ENCODE measurements at places on chromosomes 6 and 20.

DNA sequence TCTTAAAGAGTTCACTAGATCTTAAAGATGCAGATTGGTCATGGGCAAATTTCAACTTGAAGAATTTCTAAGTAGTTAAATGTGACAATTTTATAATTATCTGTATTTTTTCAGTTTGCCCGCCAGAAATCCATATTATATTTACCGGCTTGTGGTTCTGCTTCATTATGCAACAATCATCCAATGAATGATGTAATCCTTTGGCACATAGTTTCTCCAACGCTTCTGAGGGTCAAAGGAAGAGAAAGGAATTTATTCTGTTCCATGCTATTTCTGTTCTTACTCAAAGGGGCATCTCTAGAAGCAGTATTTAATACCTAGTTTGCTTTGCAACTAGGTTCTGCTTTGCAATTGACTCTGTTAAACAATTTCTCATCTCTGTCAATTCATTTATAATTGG lies 359.3 kb upstream of the PLCB4 start:
- DNase-seq: no peak

GRCh38 chr6:108902382-108902792 lies 54.2 kb downstream of the ARMC2 start:
- peak; percentile 28 for DNase-seq

DNA sequence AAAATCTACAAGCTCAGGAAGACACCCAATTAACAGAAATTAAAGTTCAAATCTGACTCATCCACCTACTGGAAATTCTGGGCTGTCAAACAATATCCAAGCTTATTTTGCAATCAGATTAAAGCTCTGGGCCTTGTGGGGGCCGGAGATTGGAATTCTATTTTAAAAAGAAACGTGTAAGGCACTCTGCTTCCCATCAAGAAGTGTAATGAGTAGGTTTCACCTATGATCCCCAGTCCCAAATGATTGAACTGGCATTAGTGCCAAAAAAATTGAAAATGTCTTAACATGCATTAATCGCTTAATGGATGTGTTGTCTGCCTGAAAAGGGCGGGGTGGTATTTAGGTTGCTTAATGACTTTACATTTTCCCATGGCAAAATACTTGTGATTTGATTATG lies 542.4 kb upstream of the BTBD3 start:
- no peak for DNase-seq

DNA sequence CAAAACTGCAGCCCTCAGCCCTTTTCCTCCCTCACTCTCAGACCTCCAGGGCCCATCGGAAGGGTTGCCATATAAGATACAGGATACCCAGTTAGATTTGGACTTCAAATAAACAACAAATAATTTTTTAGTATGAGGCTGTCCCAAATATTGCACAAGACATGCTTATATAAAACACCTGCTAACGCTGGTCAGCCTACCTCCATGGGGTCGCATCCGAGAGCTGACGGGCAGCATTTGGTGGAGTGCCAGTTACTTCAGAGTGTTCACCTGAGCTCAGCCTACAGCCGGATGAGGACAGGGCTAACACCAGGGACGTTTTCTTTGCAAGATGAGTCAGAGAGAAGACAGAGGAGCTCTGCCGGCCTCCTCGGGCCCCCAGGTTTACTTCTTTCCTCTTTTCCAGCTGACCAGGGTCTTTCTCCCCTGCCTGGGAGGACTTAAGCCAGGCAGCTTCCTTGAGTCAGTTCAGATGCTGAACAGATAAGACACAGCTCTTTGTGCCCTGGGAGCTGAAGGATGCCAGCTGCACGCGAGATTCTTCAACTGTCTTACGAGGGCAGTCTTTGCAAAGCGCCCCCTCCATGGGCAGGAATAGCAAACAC lies 141.2 kb upstream of the KCNG1 start:
- no peak for DNase-seq

- no peak for DNase-seq
Measured at GRCh38 chr6:28208111-28208659, 16.9 kb upstream of the ZSCAN9 start.

DNA sequence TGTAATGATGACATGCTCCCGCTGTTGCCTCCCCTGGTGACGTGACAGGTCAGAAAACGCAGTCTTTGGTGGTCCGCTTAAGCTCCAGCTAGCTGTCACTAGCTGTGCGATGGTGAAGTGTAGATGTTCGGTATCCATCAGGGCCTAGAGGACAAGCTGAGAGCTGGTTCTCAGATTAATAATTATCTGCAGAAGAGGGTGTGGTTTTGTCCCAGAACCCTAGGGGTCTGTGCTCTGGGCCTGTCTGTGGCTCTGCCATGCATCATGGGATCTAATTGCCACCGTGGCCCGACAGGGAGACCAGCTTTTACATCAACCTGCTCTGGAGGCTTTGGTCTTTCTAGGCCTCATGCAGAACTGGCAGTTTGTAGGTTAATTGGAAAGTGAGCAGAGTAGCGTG lies 34.1 kb downstream of the ERMARD start:
- no peak for DNase-seq

DNA sequence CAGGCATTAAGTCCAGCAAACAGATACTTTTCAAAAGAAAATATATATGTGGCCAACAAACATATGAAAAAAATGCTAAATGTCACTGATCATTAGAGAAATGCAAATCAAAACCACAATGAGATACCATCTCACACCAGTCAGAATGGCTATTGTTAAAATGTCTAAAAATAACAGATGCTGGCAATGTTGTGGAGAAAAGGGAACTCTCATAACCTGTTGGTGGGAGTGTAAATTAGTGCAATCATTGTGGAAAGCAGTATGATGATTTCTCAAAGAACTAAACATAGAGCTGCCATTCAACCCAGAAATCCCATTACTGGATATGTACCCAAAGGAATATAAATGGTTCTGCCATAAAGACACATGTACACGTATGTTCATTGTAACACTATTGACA lies 20.6 kb downstream of the KCNQ5 start:
- DNase-seq: no peak

DNA sequence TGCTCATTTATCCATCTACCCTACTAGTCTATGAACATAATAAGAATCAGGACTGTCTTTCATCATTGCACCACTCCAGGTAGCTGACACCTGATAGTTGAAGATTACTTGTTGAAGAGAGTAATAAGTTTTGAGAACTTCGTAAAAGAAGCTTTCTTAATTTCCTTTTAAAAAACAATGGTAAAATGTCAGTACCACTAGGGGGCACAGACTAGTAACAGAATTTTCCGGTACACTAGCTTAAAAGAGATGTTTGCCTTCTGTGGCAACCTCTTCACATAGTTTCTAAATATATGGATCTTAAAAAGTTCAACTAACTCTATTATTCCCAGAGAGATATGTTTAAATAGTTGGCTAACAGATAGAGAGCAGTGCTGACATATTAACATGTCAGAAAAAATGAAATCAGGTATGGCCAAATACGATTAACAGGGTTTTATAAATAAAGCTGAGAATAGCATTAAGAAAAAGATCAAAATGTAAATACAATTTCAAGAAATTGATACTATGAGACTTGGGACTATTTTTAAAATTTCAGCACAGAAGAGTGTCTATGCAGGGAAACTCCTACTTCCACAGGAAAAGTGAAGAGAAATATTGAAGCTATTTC lies 5.4 kb upstream of the KCNQ5 start:
- peak; percentile 48 for DNase-seq

DNA sequence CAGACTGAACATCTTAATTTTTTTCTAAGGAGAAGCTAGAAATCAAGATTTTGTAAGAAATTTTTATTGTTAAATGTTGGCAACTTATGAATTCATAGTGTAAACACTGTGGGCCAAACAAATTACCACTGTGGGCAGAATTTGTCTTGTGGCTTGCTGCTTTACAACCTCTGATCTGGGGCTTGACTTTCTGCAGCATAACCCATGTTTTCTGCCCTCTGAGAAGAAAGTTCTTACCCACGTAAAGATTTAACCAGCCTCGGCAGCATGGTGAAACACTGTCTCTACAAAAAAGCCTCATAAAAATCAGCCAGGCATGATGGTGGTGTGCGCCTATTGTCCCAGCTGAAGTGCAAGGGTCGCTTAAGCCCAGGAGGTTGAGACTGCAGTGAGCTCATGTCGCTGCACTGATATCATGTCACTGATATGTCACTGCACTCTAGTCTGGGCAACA lies 12.9 kb downstream of the ITCH start:
- DNase-seq: no peak

DNA sequence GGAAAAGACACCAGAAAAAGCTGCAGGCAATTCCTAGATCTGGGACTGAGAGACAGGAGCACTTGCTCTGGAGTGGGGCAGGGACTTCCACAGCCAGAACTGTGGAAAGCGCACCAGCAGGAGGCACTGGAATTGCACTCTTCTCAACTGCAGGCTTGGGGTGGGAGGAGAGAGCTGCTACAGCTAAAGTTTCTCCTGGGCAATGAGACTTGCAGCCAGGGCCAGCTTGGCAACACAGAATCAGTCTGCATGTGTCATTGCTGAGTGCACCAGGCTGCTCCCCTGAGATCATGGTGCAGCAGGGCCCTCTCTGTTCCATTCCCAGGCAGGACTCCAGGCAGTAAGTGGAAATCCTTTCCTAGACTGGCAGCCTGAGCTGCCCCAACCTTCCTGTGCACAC lies 145.8 kb downstream of the INSM1 start:
- DNase-seq: no peak

- DNase-seq: no peak
Measured at GRCh38 chr20:20299904-20300303, 68.0 kb upstream of the INSM1 start.

- no peak for DNase-seq
Measured at GRCh38 chr6:40348591-40348990, 238.6 kb downstream of the LRFN2 start.

DNA sequence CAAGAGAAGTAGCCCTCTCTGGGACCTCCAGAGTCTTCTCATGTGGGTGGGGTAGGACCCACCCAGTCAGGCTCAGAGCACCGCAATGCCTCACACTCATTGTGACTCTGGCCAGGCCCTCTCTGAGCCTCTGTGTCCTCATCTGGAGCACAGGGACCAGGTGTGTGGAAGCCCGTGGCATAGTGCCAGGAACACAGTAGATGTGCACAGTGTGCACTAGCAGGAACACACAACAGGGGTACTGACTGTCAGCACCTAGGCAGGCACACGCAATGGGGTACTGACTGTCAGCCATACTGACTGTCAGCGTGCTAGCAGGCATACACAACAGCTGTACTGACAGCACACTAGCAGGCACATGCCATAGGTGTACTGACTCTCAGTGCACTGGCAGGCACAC lies 2.0 kb upstream of the STMN3 start:
- DNase-seq: no peak

- DNase-seq: no peak
Measured at GRCh38 chr6:19757036-19757435, 80.1 kb upstream of the ID4 start.

DNA sequence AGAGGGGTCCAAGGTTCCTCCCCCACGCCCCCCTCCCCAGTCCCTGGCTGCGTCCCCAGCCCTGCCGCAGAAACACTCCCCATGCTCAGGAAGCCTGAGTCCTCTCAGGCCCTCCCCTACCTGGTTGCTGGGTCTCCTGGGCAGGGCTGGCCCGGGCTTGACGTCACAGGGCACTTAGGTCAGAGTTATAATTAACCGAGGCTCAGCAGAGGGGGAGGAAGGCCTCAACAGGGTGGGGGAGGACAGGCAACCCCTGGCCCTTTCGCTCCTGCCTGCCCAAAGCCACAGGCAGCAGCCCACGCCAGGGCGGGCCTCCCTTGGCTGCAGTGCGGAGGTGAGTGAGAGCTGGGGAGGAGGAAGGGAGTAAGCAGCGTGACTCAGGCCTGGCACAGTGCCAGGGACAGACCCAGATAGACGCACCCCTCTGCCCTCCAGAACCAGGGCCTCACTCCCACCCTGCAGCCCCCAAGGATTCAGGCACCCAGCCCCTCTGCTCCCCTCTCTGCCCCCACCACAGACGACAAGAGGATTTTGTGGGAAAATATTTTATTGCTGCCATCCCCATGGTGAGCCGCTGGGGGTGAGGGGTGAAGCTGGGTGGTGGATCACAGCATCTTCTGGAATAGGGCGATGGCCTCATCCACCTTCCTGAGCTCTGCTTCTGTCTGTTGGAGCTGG lies at the start of gene VWA7:
Gene VWA7 (minus strand): TSS at position 340 of the 678 bp plus-strand sequence. CDS start 549 bp downstream, outside the sequence.
- peak; percentile 75 for DNase-seq

DNA sequence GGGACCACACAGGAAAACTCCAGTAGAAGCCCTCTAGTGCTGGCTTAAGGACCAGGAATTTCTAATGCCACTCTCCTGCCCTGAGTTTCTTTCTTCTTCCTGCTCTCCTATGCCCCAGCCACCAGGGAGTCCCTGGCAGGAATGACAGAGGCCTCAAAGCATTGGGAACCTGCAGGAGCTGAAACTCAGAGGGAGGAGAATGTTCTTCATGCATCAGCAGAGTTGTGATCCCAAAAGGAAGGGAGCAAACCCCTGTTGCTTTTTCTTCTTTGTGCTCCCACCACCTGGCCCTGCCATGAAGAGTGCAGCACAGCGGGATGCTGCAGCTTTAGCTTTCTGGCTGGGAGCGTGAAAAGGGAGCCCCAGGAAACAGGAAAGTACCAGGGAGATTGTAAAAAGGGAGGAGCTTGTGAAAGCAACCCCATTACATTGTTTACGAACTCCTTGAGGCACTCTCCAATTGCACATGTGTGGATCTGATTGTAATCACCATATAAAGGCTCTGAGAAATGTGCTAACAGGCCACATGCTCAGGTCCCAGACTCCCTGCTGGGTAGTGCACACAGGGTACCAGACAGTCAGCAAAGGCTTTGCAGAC lies 34.7 kb upstream of the FKBP1A start:
- no peak for DNase-seq

- DNase-seq: no peak
Measured at GRCh38 chr6:149305372-149305771, 12.1 kb upstream of the TAB2 start.

GRCh38 chr6:125765944-125766343 lies 16.5 kb downstream of the HEY2 start:
- DNase-seq: no peak

GRCh38 chr20:63032026-63032800 lies 25.4 kb upstream of the BHLHE23 start:
- no peak for DNase-seq

- peak; percentile 25 for DNase-seq
Measured at GRCh38 chr20:21395666-21396598, 1.4 kb downstream of the NKX2-4 start.

DNA sequence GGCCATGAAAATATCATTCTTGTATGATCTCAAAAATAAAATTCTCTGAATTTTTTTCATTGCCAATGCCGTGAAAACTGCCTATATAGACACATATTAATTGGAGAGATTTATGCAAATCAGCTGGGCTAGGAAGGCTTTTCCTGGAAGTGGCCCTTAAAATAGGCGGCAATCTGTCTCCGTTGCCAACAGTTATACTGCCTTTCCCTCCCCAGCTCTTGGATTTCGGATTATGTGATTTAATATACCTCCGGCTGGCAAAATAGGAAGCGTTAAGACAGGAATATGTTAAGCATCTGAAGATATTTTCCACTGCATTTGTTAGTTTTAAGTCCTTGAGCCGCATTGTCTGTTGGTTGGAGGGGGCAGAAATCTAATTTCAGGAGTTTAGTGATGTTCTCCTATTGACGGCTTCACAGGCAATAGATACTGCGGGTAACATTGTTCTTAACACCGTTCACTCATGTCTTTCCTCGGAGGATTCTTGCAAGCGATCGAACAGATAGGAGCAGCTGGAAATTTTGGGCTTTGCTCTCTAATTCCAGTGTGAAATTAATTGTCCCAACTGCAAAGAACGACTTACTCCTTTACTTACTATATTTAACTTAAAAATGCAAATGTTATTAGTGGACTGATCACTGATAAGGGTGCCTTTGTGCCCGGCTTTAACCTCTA lies 113.3 kb downstream of the LINC00237 start:
- DNase-seq: no peak

- no peak for DNase-seq
Measured at GRCh38 chr20:31608251-31608945, 3.3 kb downstream of the ID1 start.

- DNase-seq: peak; percentile 38
Measured at GRCh38 chr6:138161338-138162110, at the start of gene ARFGEF3. TSS of gene ARFGEF3 (plus strand) at chr6:138161939. CDS start at chr6:138162087, 148 bp downstream.

- peak; percentile 68 for DNase-seq
Measured at GRCh38 chr6:108565091-108565766, 4.5 kb downstream of the FOXO3 start.
